ENCODE measurements at places on chromosomes 2 and 18.

GRCh38 chr2:53715568-53715967, 52.0 kb upstream of the CHAC2 start:
- DNase-seq = no peak

DNA sequence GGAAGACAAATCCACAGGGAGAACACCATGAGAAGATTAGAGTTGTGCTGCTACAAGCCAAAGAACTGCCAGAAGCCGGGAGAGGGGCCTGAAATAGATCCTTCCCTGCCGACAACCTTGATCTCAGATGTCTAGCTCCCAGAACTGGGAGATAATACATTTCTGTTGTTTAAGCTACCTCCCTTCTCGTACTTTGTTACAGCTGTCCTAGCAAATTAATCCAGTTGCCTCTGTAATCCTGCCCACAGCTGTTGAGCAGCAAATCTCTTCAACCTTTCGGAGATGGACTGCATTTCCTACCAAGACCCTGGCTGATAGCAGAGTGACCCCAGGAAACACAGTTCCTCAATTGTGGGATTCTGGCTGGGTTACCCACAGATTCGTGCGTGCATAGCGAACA, 2.6 kb upstream of the TBC1D8 start:
- no peak for DNase-seq

- DNase-seq = no peak
Measured at GRCh38 chr2:144745424-144745823, 225.5 kb upstream of the ZEB2 start.

GRCh38 chr2:142907653-142908052, 30.2 kb downstream of the KYNU start:
- no peak for DNase-seq

DNA sequence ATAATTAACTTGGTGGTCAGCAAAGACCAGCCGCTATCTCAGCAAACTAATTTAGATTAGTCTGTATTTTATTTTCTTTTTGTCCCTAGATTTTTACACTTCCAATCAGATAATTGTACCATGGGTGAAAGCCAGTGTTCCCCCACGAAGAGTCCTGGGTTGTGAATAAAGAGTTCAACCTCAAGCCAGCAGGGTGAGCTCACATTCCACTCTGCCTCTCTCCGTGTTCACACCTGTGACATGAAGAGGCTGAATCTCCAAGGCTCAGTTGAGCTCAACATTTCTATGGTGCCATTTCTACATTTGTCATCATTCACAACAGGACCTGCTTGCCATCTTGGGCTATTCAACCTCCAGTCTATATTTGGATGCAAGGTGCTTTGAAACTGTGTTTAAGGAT, 771.5 kb downstream of the GALR1 start:
- DNase-seq = no peak

DNA sequence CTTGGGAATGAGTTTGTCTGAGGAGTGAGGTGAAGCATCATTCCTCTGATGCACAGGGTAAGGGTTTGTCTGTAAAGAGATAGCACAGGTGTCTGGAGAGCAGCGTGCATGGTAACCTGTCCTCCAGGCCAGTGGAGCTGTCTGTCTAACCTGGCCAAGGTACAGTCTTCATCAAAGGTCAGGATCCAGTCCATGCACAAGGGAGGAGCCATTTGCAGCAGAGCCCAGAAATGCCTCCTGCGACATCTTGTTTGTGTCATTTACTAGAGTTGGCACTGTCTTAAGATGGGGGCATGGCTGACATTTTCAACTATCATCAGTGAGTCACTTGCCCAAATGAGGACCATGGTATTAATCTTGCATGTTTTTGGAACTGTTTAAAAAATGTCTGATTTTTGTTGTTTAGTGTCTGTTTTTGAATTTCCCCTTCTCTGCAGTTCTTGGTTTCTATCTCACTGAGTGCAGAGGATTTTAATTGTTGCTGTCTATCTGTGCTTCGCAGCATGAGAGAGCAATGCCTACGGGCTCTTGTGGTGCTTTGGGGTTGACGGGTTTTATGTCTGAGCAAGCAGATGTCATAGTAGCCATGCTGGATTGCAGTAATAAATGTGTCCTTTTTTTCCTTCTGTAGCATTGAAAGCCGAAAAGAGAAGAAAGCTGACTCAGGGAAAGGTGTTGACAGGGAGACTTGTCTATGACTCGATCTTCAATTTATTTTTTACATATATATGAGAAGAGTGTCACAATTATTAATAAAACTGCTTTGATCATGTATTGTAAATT, 91.3 kb downstream of the DPP4 start:
- no peak for DNase-seq

DNA sequence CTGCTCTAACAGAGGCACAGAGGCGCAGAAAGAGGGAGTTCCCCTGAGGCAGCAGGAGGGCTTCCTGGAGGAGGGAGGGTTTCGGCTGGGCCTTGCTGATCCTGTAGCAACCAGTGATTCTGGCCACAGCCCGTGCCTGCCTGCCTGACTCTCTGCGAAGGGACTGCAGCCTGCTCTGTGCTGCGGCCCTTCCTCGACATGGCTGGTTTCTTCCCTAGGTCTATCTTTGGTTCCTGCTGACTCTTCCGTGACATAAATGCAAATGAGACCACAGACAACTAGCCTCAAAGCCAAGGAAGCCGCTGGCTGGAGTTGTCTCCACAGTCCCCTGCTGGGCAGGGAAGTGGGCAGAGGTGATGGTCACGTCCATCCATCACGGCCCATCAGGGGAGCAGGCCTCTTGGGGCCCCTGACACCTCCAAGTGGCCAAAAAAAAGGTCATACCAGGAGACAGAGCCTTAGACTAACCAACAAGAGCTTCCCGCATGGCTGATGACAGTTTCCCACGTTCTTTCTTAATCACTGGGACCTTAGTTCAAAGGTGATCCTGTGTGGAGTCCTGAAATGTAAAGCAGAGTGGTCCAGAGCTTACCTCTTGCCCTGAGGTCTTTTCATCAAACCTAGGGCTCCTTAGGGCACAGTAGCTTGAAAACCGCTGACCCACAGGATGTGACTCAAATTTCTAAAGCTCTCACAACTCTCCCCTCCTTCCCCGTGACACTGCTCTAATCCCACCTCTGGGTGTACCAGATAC, 55.3 kb downstream of the HS1BP3 start:
- peak; percentile 89 for DNase-seq

DNA sequence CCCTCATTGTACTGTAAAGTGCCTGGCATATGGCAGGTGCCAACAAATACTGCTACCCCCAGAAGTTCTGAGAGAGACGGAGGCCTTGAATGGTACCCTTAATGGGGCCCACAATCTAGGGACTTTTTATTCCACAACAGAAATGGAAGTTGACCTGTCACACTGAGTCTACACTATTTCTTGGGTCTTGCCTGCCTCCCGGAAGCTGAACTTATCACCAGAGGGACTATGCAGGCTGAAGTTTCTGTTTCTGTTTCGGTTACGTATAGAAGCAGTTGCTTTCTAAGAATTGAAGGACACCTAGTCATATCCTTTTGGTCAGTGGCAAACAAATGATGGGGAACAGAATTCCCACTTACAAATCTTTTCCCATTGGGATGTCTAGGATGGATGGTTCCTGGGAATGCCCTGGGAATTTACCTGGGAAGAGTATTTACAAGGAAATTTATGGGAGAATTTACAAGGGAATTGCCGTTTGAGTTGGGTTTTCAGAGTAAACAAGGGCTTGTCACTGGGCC, 74.2 kb downstream of the HS1BP3 start:
- peak; percentile 61 for DNase-seq

DNA sequence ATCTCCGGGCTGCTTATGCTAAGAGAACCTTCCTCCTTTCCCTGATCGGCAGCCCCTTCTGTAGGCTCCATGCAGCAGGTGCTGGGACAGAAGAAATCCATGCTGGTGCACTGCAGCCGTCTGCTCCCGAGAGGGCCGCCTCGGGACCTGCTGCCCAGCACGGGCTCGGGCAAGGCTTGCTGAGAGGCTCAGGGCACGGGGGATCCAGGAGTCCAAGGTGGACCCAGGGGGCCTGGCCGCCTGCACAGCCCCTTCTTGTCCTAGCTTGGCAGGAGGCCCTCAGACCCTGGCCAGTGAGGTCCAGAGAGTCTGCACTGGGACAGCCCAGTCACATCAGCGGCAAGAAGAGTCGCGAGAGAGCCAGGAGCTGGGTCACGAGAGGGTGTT, 13.3 kb upstream of the DUSP2 start:
- DNase-seq = no peak

- no peak for DNase-seq
Measured at GRCh38 chr18:46320297-46320696, 216.1 kb downstream of the HAUS1 start.

DNA sequence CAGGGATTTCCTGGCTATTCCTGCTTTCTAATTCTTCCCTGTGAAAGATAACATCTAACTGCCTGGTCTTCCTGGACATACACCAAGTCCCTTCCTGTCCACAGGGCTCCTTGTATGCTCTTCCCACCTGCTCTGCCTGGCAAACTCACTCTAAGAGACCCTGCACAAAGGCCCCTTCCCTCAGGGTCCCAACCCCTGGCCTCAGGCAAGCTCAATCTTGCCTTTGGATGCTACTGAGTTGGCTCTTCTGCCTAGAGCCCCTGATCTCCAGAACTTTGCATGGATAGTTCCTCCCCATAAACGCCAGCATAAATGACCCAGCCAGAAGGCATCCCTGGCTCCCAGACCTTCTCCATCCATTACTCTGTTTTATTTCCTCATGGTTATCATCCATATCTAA, 98.3 kb upstream of the OTOS start:
- DNase-seq = no peak

- DNase-seq = peak; percentile 53
Measured at GRCh38 chr2:60552078-60552850, 1.2 kb downstream of the BCL11A start.

DNA sequence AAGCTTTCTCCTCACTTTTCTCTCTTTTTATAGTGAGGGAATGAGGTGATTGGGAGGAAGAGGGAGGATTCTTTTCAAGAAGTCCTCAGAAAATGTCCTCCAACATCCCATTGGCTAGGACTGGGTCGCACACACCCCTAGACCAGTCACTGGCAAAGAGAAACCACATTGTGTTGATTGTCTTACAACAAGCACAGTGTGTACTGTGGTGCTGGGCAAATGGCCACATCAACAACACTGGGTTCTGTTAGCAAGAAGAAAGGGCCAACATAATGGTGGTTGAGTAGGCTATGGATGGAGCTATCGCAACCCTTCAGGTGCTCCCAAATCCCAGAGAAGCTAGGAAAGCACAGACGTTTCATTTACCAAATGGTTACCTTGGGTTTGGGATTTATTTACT, 18.7 kb upstream of the PTPN4 start:
- no peak for DNase-seq

DNA sequence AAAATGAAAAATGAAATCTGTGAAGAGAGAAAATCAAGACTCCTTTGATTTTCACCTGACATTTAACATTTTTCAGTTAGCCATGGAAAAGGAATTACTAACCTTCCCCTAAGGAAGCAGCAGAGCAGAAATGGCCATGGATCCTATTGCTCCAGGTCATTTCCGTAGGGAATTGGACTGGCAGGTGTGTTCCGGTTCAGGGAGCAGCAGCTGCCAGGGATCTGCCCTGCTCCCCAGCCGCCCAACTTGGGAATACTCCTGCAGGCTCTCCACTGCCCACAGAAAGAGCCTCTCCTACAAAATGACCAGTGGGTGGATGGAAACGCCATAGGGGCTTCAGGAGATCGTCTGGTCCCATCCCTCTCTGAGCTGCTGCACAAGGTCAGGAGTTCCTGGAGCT, 86.0 kb upstream of the MAPK4 start:
- no peak for DNase-seq

- DNase-seq = no peak
Measured at GRCh38 chr18:36758623-36759022, 70.2 kb downstream of the TPGS2 start.

DNA sequence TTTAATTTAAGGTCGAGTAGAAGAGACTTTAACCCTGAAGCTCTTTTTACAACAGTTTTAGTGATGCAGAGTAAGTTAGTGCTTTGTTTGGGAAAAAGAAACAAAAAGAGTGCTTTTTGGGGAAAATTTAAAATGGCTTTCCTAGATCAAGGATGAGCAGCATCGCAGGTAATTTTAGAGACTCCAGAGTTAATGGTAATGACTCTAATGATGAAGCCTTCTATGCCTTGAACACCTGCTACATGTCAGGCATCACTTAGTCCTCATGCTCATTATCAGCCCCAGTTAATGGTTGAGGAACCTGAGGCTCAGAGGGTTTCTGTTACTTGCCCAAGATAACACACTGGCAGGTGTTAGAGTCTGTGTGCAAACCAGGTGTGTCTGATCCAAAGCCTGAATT, 167.8 kb downstream of the ACOXL start:
- DNase-seq = no peak

GRCh38 chr2:240237609-240238174, 97.2 kb upstream of the OTOS start:
- no peak for DNase-seq

DNA sequence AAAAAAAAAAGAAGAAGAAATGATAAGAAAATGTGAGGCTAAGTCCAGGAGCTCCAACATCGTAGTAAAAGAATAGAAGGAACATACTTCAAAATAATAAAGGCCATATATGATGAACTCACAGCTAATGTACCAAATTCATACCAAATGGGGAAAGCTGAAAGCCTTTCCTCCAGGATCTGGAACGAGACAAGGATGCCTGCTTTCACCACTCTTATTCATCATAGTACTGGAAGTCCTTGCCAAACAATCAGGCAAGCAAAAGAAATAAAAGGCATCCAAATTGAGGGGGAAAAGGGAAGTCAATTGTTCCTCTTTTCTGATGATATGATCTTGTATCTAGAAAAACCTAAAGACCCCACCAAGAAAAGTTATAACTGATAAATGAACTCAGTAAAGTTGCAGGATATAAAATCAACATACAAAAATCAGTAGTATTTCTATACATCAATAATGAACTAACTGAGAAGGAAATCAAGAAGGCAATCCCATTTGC, 170.6 kb downstream of the METTL4 start:
- DNase-seq = no peak

GRCh38 chr2:225932811-225933413, 533.4 kb downstream of the NYAP2 start:
- no peak for DNase-seq

DNA sequence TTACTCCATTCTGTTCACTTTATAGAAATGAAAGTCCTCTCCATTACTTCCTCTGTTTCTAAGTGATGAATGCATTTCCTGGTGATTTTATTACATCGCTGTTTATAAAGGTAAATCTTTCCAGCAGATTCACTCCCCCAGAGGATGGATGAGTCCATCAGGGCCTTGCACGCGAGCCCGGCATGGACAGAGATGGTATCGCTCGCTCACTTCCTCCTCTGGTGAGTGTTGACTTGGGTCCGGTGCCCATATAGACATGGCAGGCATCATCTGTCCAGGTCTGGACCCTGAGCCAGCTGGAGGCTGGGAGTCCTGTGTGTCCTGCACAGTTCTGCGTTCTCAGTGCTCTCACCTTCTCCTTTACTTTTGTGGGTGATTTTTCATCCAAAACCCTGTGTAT, 733.6 kb upstream of the SALL3 start:
- DNase-seq = peak; percentile 73

Measured in Daoy (cell line).